ENCODE measurements at places on chromosomes 6 and 20. TPM values are rescaled to one million over a fixed set of nuclear protein-coding genes. Genes with fewer than 3 reads are reported as not detected.

DNA sequence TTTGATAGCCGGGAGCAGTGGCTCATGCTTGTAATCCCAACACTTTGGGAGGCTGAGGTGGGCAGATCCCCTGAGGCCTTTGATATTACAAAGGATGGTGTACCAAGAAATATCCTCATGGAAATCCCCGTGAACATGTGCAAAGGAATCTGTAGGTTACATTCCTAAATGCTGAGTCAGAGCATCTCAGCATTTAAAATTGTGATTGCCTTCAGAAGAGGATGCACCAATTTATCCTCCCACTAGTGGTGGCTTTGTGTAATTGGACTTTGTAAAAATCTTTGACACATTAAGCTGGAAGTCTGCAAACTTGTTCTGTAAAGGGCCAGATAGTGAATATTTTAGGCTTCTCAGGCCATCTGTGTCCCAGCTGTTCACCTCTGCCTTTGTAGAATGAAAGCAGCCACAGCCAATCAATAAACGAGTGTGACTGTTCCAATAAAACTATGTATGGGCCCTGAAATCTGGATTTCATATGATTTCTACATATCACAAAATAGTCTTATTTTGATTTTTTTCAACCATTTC lies 11.8 kb downstream of the TMEM14B start:
- no peak for DNase-seq

DNA sequence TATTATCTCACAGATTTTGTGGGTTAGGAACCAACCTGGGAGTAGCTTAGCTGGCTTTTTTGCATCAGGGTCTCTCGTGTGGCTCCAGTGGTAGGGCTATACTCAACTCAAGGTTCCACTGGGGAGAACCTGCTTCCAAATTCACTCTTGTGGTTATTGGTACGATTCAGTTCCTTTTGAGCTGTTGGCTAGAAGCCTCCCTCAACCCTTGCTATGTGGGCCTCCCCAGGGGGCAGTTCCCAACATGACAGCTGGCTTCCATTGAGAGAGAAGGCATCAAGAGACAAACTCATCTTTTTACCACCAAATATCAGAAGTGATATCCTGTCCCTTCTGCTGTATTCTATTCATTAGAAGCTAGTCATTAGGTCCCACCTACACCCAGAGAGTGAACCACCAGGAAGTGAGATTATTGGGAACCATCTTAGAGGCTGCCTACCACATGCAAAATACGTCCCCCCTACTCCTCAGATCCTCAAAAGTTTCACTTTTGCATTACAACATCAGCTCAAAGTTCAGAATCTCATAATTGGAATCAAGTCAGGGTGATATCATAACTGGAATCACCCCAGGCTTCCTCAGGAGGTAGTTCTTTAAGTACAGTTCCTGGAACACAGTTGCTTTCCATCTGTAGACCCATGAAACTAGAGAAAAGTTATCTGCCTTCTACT lies 30.9 kb downstream of the MKKS start:
- no peak for DNase-seq

- DNase-seq, result no peak
These were observed 405.9 kb upstream of the SULF2 start for GRCh38 chr20:48191200-48191599.

The PXDC1 gene
- 24.3 TPM for total RNA-seq

DNA sequence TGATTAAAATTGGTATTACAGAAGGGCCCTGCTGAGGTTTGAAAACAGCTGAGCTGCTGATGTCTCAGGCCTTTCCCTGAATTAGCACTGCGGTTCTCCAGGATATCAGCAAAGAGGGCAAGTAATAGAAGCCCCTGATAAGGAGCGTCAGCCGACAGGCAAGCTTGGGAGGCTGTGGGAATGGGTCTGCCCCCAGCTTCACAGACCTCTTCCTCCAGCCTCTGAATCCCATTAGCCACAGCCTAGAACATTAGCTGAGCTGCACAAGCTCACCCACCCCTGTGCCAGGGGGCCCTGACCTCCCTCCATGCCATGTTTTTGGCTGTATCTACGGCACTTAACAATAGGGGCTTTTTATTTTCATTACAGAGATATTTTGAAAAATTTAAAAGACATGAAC lies 59.9 kb downstream of the VAPB start:
- DNase-seq, result no peak

All from Right ventricle myocardium superior (tissue), 1 donor.